ENCODE measurements at places on chromosomes 4 and X.

DNA sequence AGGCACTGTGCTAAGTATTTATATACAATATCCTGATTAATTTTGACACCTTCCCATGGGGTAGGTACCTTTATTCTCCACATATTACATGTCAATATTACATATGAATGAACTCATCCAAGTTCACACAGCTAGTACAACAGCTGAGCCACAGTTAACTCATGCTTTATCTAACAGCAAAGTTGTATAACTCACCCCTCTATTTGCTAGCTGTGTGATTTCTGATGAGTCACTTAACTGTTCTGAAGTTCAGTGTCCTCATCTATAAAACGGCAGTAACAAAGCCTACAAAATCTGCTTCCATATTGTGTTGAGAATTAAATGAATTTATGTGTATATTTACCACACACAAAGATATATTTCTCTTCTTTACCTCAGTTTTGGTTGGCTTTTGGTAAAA is 48.2 kb upstream of the KDR start:
- DNase-seq, result no peak

- DNase-seq, result no peak
Measured at GRCh38 chr4:65538571-65538970, 131.7 kb downstream of the EPHA5 start.

DNA sequence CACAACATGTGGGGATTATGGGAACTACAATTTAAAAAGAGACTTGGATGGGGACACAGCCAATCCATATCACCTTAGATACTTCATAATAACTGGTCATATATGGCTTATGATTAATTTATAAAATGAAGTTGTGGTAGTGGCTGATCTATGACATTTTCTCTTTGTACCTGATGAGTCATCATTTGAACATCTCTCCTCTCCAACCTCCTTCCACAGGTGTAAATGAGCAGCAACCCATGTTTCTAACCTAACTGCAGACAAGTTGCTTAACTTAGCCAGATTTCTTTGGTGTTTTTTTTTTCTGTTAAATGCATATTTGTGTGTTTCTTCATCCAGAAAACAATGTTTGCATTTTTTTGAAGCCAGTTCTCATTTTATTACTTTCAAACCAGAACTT is 42.6 kb downstream of the SPANXA2 start:
- no peak for DNase-seq

- DNase-seq, result no peak
Measured at GRCh38 chrX:137915466-137915865, 349.5 kb downstream of the ZIC3 start.

GRCh38 chr4:55029821-55030503 is 95.4 kb downstream of the KDR start:
- DNase-seq, result no peak

DNA sequence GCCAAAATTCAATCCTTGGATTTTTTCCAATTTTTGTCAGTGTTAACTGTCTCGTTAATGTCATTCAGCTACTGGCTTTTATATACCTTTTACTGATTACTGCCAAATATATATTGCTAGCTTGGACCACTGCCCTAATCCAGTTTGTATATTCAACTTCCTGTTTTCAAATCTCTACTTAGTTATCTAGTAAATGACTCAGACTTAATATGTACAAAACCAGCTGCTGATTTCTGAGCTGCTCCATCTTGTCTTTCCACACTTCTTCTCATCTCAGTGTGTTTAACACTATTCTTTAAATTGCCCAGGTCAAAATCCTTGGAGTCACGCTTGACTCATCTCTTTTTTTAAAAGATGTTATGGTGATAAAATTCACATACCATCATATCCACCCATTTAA is 1196.7 kb downstream of the RAPGEF2 start:
- no peak for DNase-seq
